ENCODE measurements at places on chromosomes 1 and 21.

GRCh38 chr1:30444850-30445249 lies 278.5 kb downstream of the MATN1 start:
- no peak for DNase-seq

- no peak for DNase-seq
Measured at GRCh38 chr1:237748171-237748960, 142.4 kb downstream of the ZP4 start.

- no peak for DNase-seq
Measured at GRCh38 chr1:223226271-223226670, 83.2 kb upstream of the TLR5 start.

GRCh38 chr1:228160201-228160761 lies 5.3 kb upstream of the IBA57 start:
- DNase-seq: no peak

DNA sequence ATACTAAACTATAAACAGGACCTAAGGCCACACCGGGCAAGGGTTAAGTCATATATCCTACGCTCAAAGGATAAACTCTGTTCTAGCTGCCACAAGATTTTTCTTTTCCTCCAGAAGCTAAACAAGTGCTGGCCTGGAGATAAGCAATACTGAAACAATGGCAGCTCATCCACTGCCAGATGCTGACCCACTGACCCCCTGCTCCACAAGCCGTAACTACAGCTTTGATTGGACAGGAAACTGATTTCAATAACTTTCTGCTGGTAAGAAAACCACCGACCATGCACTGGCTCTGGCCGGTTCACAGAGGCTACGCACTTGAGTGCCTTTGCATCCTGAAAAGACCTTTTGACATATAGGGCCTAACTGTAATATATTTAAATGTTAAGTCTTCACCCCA lies 51.3 kb upstream of the PLA2G2C start:
- DNase-seq: no peak

GRCh38 chr1:2255420-2256369 lies 27.6 kb downstream of the SKI start:
- no peak for DNase-seq

- DNase-seq: no peak
Measured at GRCh38 chr21:26962621-26963181, 4.2 kb downstream of the ADAMTS5 start.

DNA sequence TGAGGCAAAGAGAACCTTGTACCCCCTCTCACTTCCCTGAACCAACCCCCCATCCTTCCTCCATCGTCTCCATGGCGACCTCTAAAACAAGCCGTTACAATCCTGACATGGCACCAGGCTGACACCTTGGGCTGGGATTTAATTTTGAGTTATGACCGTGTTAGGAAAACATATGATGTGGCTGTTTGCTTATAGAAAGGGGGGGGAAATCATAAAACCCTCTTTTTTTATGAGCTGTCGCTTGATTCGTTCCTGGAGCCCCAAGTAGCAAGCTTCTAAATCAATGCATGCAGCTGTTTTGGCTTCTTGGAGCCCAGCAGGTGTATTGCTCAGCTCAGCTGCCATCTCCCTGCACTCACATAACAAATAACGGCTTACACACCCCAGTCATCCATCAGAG lies 301.2 kb upstream of the SPAG17 start:
- no peak for DNase-seq

GRCh38 chr1:162719678-162720077 lies 70.8 kb upstream of the HSD17B7 start:
- DNase-seq: no peak

DNA sequence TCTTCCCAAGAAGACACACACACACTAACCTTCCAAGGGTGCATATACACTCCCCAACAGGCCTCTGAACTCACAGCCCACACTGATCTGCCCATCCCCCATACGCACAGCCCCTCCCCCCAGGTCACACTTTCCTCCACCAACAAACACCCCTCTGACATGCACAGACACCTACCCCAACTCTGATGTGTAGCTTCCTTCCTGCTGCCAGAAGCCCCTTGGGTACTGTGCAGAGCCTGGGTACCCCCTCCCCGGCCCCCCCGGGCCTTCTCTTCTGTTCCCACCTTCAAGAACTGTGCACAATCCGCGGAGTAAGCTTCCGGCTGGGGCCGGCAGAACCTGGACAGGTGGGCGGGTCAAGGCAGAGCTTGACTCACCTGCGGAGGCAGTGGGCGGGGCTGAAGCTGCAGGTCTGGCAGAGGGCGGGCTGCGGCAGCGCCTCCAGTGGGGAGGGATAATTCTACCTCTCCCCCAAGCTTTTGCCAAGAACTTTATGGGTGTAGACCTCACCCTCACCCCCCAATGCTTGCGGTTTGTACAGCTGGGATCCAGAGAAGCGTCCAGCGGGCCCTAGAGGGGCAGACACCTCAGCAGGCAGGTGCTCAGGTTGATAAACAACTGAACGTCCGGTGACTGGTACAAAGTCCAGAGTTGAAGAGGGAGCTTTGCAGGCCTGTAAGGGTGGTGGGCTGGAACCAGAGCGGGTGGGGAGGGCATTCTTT lies at the start of gene C1orf210:
TSS of gene C1orf210 (minus strand) at position 313 of the 722 bp plus-strand sequence. CDS start 2,311 bp downstream, outside the sequence.
- peak; percentile 52 for DNase-seq

GRCh38 chr1:172935062-172935592 lies 115.6 kb downstream of the TNFSF18 start:
- DNase-seq: no peak

DNA sequence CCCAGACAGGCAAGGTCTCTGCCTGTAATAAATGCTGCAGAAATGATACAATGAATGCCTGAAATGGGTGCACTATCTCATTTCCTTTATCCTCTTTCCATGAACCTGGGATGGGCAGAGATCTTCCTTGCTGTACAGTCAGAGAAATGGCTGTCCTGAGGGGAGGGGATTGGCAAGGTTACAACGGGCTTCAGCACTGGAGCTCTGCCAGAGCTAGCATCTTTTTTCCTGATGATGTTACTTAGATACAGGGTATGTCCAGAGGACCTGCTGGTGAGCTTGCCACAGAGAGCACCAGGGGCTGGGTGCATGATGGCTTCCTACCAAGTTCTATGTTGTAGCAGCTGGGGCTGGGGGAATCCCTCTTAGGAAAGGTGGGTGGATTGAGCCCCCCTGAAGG lies 115.1 kb downstream of the PLXNA2 start:
- no peak for DNase-seq

GRCh38 chr1:155210314-155211104 lies 2.0 kb downstream of the MTX1 start:
- DNase-seq: no peak

DNA sequence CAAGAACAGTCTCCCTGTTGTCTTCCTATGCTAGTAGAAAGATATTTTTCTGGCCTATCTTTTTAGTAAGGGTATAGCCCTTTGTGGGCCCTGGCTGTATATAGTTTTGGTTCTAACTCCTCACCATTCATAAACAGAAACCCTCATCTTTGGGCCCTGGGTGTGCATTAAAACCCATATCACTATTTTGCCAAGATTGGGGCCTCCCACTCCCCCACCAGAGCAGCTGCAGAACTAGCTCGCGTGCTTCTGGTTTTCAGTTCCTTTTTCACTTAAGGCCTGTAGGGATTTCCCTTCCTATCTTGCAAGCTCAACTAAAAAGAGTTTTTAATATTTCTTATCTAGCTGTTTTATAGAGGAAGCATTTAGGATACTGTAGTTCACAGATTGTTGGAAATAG lies 106.4 kb downstream of the RGL1 start:
- DNase-seq: no peak

- no peak for DNase-seq
Measured at GRCh38 chr1:54800041-54800898, 853 bp downstream of the TTC22 start.

GRCh38 chr1:204775546-204775945 lies 90.0 kb upstream of the LRRN2 start:
- DNase-seq: no peak

- no peak for DNase-seq
Measured at GRCh38 chr21:18772404-18772803, 368.8 kb upstream of the TMPRSS15 start.

DNA sequence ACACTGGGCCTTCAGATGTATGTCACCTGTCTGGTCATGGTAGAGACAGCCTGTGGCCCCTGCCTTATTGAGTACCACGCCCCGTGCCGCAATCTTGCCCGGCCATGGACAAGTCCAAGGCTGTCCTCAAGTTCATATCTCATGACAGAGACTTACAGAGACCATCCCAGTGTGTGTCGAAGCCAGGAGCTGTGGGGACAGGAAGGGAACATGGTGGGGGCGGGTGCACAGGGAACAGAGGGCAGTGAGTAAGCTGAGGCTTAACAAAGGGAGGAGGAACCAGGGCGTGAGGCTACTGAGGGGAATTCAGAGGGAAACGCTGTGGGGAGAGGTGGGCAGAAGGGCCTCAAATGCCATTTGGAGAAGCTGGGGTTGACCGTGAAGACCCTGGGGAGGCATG lies 75.8 kb downstream of the ALPL start:
- no peak for DNase-seq

DNA sequence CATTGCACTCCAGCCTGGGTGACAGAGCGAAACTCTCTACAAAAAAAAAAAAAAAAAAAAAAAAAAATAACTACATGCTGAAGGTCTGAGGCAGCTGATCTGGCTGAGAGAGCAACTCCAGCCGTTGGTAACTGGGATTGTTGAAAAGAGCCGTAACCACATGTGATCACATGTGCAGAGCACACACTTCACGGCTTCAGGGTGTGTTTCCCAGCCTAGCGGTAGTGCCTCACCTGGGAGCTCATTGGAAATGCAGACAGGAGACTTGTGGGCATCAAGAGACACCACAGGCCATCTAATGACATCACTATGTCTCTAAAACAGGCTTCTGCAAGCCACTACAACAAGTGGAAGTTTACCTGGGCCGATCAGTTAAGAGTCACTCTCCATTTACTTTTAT lies 11.8 kb upstream of the OTUD7B start:
- peak; percentile 49 for DNase-seq

- no peak for DNase-seq
Measured at GRCh38 chr1:230071316-230071715, 4.3 kb downstream of the GALNT2 start.

- no peak for DNase-seq
Measured at GRCh38 chr1:200838676-200839445, 33.9 kb upstream of the GPR25 start.

GRCh38 chr1:205325334-205325884 lies 3.9 kb upstream of the NUAK2 start:
- DNase-seq: peak; percentile 70

GRCh38 chr1:240572328-240572727 lies 39.6 kb downstream of the GREM2 start:
- DNase-seq: no peak

- no peak for DNase-seq
Measured at GRCh38 chr21:33265664-33266049, 510 bp upstream of the IL10RB start.

DNA sequence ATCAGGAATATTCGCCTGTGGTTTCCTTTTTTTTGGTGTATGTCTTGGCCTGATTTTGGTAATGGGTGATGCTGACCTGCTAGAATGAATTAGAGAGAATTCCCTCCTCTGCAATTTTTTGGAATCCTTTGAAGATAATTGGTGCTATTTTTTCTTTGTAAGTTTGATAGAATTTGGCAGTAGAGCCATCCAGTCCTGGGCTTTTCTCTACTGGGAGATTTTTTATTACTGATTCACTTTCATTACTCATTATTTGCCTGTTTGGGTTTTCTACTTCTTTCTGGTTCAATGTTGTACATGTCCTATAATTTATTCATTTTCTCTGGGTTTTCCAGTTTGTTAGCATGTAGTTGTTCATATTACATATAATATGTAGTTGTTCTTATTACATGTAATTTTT lies 48.7 kb downstream of the NTMT2 start:
- no peak for DNase-seq

GRCh38 chr1:54324251-54325140 lies 81.7 kb downstream of the SSBP3 start:
- no peak for DNase-seq

DNA sequence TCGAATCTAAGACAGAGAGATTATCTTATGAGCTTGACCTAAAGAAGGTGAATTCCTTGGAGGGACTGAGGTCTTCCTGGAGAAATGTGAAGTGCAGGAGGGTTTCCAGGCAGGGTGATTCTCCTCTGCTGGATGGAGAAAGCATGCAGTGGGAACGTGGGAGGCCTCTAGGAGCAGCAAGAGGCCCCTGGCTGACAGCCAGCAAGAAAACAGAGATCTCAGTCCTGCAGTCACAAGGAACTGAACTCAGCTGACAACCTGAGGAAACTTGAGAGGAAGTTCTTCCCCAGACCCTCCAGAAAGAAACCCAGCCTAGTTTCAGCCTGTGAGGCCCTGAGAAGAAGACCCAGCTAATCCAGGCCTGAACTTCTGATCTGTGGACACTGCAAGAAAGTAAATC lies 345.9 kb downstream of the FAM72C start:
- DNase-seq: no peak

GRCh38 chr1:185207170-185207569 lies 50.2 kb downstream of the SWT1 start:
- DNase-seq: no peak

DNA sequence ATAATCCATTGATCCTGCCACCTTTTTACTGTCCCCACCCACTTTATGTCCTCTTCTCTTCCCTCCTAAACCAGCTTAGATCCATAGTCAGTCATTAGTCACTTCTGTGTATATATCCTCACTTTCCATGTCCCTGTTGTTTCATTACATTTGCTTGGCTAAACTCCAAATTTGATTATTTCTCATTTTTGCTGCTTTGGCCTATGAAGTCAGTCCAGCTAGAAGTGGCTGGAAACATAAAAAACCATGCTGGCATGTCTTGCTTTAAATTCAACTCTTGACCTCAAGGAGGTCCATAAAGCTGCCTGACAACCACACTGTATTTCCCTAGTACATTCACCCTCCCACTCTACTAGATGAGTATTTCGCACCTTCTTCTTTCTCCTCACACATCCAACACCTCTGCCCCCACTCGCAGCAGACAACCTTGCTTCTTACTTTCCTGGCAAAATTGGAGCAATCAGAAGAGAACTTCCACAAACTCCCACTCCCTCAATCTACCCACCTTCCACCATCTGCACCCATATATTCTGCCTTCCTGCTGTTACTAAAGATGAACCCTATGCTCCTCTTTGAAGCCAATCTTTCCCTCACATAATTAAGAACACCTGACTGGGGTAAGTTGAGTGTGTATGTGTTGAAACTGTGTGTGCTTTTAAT lies 72.1 kb downstream of the ZNF648 start:
- no peak for DNase-seq

- no peak for DNase-seq
Measured at GRCh38 chr21:46191686-46192575, 7.7 kb upstream of the SPATC1L start.

DNA sequence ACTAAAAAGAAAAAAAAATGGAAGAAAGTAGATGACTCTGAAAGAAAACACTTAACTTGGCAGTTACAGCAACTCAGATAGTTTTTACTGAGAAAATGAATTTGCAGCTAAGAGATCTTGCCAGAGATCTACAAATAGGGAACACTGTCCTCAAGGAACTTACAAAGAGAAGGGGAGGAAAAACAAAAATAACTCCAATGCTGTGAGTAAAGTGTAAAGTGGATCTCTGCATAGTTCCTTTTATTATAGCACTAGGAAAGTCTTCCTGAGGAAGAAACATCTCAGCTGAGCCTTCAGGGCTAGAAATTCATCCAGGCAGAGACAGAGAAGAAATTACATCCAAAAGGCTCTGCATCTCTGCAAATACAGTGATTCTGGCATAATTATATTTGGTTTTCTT lies 3.9 kb downstream of the CD1B start:
- DNase-seq: no peak

Measured in NCI-H187 (cell line).